NCI-H748 treated with DMSO at 0.1 percent for 48 hours (cell line): ENCODE measurements at places on chromosomes 11 and 22.

DNA sequence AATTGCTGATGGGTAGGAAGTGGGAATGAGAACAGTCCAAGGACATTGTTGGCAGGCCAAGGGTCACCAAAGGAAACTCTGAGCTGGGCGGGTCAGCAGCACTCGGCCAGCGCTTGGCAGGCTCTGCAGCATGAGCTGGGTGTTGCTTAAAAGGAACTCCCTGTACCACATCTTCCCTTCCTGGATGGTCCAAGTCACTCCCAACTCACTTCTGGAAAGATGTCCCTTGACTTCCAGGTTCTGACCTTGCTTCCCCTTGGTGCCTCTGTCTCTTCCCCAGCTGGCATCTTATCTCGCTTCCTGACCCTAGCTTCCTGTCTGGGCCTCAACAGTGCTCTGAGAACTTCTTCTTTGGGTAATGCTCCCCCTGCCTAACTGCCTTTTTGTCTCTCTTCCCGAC is 24.8 kb upstream of the SWAP70 start:
- no peak for DNase-seq

GRCh38 chr11:96267496-96268032 is 75.4 kb downstream of the MAML2 start:
- DNase-seq = no peak

- no peak for DNase-seq
Measured at GRCh38 chr11:81979448-81979847, 754.2 kb downstream of the FAM181B start.

- DNase-seq = no peak
Measured at GRCh38 chr11:61477727-61478148, 30.8 kb upstream of the LRRC10B start.

DNA sequence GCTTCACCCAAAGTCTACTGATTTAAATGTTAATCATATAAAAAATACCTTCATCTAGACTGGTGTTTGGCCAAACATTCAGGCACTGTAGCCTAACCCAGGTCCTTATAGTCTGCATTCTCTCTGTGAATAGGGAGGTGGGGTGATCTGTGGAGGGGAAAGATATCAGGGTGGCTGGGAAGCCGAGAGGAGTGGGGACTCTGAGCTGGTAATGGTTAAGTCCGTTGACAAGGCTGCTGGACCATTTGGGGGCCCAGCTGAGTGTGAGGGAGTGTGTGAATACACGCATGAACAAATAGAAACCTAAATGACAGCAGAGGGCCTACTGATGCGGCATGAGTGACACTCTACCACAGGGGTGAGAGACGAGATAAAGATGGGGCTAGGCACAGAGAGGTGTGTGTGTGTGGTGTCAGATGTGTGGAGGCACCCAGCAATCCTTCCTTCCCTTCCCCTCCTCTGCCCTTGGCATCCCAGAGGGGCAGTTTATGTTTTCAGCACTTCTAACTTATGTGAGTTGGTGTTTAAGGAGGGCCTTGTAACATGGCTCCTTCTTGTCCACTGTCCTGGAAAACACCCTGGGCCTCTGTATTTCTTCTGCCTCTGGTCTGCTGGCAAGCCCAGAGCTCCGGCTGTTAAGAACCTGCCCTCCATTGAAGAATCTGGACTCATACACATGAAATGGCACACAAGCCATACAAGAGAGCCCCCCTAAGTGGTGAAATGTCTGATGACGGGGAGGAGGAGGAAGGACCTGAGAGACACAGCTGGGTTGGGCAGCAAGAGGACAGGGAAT is 249.1 kb upstream of the TBCEL start:
- no peak for DNase-seq

GRCh38 chr11:67647471-67647870 is 3.1 kb downstream of the ACY3 start:
- no peak for DNase-seq

GRCh38 chr22:48105259-48105658 is 1342.8 kb downstream of the TBC1D22A start:
- no peak for DNase-seq

GRCh38 chr22:22700631-22701030 is 56.2 kb downstream of the GGTLC2 start:
- no peak for DNase-seq

- no peak for DNase-seq
Measured at GRCh38 chr11:38384568-38384967, 1786.5 kb upstream of the RAG2 start.

DNA sequence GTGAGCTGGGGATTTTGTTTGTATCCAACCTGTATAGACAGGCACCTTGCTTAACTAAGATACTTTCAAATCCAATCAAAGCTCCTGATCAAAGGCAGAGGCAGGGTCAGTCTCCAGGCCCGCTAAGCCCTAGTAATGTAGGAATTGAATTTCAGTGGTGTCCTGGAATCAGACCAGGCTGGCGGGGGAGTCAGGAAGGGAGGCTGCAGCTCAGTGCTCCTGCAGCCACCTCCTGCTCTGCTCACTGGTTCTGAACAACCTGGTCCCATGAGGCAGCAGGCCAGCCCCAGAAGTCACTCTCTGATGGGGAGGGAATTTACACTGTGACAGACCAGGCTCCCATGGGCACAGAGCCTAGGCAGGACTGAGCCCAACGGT is 38.5 kb upstream of the GALNT18 start:
- DNase-seq = no peak

DNA sequence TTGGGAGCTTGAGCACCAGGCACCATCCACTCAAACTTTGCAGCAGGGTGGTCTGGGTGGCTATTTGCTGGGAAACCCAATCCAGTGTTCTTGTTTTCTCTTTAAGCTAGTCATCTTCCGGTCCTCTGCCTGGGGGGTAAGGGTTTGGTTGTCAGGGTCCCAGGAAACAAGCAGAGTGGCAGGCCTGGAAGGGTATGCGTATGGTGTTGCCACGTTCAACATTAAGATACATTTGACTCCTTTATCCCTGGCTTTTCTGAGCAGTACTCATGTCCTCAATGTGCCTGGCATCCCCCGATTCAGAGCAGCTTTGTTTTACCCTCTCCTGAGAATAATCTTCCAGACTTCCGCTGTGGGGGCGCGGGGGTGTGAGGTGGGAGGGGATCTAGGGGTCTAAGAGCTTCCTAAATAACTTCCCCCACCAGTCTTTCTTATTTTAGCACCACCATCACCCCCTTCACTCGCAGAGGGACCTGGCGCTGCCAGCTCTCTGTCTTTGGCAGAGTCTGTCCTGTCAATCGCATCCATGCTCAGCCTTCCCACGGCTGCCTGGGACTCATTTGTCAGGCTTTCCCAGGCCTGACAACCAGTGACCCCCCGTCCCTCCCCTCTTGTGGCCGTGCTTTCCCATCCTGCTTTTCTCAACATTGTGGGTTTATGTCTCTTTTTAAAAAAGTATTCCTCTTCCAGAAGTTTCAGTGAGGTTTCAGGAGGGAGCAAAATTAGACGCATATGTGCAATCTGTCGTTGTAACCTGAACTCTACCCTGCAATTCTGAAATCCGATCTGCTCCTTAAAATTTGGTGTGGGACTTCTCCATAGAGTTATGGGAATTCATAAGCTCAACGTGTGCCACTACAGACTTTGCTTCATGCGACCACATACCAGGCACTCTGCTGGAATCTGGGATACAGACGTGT is 27.0 kb upstream of the RBFOX2 start:
- no peak for DNase-seq

GRCh38 chr11:115190196-115190595 is 314.0 kb downstream of the CADM1 start:
- DNase-seq = no peak

GRCh38 chr11:1730059-1730629 is 20.3 kb downstream of the IFITM10 start:
- DNase-seq = no peak

GRCh38 chr11:78564490-78565467 is 9.9 kb downstream of the NARS2 start:
- DNase-seq = peak; percentile 40

DNA sequence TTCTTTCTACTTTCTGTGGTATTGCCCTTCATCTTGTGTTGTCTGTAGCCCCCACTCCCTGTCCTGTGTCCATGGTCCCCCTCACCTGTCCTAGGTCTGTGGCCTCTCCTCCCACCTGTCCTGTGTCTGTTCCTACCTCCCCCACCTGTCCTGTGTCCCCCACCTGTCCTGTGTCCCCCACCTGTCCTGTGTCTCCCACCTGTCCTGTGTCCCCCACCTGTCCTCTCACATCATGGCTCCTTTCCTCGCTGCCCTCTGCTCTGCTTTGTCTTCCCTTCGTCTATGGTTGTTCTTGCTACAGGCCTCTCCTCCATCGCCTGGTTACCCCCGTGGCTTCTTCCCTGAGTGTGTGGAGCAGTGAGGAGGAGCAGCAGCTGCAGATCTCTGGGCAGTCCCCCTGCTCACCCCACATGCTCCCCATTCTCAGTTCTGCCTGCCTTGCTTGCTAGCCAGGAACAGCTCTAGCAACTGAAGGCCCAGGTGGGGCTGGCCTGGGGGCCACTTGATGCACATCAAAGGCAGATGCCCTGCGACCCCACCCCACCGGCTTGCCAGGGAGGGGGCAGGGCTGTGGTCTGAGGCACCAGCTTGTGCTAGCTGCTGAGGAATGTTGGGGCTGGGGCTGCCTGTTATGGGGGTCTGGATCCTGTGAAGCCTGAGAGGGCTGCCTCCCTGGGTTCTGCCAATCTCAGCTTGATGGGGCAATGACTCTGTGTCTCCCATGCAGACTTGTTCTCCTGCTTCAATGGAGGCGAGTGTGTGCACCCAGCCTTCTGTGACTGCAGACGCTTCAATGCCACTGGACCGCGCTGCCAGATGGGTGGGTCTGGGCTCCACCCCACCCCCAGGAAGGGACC is 5.6 kb downstream of the OTOG start:
- DNase-seq = no peak

DNA sequence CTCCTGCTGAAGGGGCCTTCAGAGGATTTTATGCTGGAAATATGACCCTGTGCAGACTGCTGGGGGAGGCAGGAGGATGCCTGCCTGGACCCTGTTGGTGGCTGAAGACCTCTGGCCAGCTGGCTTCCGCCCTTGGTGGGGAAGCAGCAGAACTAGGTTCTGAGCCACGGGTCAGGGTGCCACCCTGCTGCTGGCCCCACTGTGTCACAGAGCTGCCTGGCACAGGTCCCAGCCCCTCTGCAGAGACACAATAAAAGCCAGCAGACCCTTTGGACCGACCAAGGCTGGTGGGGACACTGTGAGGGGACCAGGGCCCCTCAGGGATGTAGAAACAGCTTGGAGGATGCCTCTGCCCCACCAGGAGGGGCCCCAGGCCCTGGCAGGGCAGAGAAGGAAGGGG is 6.9 kb upstream of the SREBF2 start:
- DNase-seq = no peak

DNA sequence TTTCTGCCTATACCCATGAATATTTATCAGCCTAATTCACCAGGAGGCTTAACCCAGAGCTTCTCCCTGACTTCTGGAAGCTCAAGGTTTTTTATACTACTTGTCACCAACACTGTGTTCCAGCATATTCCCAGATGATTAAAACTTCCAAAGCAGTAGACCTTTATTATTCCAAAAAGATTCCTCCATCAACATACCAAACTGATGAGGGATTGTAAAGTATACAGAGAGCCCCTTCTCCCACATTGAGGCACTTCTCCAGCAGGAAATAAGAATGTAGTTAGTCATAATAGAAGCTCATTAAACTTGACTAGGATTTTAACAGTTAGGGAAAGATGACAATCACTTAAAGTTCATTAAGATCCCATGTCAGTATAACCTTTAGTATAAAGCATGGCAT is 51.4 kb upstream of the CEP126 start:
- no peak for DNase-seq

- DNase-seq = no peak
Measured at GRCh38 chr11:100863080-100863581, 176.0 kb downstream of the ARHGAP42 start.

- DNase-seq = no peak
Measured at GRCh38 chr11:111123463-111124398, 121.8 kb upstream of the POU2AF2 start.

DNA sequence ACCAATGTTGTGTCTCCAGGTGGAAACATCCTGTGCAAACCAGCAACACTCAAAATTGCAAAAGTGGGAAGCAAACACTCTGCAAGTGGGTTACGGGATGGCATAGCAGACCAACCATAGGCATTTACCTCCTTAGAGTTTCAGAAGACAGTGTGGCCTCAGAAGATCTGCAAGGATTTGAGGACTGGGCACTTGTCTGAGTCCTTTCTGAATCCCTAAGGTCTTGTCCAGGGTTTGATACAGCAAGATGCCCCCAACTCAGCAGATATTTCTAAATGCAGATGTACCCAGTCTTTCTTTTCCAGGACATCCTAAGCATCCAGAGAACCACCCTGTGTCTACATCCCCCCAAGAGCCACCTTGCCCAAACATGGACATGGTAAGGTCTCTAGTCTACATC is 51.7 kb upstream of the SHANK2 start:
- no peak for DNase-seq

DNA sequence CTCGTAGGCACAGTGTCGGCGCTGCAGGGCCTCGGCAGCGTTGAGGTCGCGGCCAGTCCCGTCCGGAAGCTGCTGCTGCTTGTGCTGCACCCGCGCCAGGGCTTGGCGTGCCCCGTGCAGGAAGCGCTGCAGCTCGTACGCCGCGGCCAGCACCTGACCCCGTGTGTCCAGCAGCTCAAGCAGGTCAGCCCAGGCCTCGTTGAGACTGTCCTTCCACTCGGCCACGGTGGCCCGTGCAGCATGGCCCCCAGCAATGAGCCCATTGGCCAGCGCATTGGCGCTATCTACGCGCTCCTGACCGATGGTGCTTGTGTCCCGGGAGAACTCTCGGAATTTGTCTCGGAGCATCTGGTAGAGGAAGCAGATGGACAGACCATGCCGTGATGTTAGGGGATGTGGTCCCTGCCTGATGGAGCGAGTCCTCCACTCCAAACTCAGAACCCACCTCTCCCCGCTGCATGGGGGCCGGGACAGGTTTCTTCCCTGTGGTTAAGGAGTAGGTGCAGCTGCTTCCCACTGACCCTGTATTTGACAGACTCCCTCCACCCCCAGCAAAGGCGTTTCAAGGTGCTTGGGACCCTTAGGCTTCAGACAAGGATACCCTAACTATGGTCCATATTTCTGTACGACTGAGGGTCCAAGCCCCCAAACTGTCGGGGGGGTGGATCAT is 13.8 kb upstream of the RBM4B start:
- no peak for DNase-seq

- no peak for DNase-seq
Measured at GRCh38 chr11:45073685-45074141, 72.7 kb upstream of the PRDM11 start.

GRCh38 chr11:47541070-47541469 is 11.9 kb downstream of the CELF1 start:
- DNase-seq = no peak
